NCI-H2081 (cell line): ENCODE measurements at places on chromosomes 3 and 15.

GRCh38 chr3:169700195-169700594 lies 36.7 kb upstream of the MECOM start:
- DNase-seq = no peak

- no peak for DNase-seq
These were observed 123.6 kb upstream of the CD96 start for GRCh38 chr3:111418391-111418790.

DNA sequence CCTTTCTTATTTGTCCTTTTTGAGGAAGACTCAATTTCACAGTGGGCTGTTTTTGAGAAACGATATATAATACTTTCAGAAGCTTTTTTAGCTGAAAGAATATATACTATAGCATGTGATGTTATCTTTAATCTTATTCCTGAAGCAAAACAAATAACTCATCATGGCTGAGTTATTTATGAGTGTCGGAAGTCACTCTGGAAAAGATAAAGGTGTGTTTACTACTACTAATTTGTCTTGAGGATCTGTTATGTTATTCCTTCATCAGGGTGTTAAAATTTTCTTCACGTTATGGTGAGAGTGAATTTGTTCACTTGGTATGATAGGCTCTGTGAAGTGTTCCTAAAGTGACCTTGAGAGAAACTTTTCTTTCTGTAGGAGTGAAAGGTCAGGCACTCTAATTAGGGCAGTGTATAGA lies 4.7 kb downstream of the TCF12 start:
- DNase-seq = no peak

DNA sequence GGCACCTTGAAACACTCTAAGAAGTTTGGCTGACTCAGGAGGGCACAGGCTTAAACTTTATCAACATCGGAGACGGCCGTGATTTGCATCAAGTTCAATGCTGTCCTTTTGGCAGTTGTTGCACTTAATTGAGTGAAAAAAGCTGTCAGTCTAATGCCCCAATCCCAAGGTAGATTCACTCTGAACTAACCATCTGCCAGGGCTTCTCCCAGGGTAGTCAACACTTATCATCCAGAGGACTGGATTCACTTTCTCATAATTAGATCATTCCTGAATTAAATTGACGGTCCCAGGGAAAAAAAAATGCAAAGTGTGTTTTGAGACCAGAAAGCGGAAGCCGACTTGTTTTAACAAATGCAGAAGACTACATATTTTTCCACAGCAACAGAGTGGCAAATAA lies 28.5 kb downstream of the RORA start:
- no peak for DNase-seq

GRCh38 chr3:156548041-156548687 lies 6.8 kb downstream of the SSR3 start:
- no peak for DNase-seq

DNA sequence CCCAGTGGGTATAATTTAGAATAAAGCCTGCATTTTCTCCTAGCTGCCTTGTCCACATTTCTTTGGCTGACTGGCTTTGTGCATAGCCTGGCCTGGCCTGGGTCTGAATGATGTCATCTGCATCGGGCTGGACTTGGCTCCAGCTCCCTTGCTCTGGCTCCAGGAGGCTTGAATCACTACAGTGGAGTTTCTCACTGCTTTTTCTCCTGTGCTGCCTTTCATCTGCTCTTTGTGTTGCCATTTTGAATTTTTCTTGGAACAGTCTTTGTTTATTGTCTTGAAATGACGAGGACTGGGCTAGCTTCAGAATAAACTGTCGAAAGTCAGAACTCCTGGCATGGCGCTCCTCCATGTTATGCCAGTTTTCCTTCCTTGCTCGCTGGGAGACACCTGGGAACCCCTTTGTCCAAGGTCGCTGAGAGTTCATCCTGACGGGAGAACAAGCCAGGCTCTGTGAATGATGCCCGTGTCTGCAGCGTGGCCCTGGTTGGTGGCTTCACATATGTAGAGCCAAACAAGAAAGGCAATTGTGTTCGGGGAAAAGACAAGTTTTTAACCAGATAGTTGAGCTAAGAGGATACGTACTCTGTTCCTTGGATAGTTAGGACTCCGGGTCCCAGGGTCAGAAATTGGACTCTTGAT lies 258.9 kb downstream of the PDZRN3 start:
- no peak for DNase-seq
